ENCODE measurements at places on chromosomes 5 and 9.

DNA sequence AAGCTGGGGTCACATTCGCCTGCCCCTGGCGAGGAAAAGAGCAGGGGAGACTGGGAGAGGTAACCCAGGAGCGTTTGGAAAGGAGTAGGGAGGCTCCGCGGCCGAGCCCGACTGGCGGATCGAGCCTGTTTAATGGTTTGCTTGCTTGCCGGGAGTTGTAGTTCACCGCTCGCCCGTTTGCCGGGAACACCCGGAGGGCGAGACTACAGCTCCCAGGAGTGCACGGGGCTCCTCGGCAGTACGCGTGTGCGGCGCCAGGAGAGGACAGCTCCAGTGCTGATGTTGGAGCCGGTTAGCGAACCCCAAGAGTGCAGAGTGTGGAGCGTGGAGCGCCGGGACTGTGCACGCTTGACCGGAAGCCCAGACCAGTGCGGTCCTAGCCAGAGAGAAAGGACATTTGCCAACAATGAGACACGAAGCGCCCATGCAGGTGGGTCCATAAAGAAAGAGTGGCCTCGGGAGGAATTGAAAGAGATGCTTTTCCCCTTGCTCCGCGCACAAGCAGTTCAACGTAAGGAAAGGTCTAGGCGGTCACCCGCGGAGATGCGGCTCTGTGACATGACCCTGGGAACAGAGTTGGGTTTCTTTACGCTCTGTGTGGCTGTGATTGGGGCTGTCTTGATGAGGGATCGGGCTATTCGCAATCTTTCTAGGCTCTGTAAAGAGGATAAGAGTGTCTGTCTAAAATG, at the start of gene RAB3C:
RAB3C (plus strand) TSS at position 273 of the 689 bp plus-strand sequence; CDS start at position 407, 134 bp downstream.
- no peak within 1 kb of the TSS for H3K27ac ChIP-seq
- peaks cover 15% of the 10 kb centered on the region for H3K4me1 ChIP-seq
- peaks cover 40% of the 10 kb centered on the region for H3K27me3 ChIP-seq
- H3K36me3 ChIP-seq, result no peaks in the 10 kb centered on the region
- H3K4me3 ChIP-seq, result peak within 1 kb of the TSS; percentile 80
- DNase-seq, result peak; percentile 97

DNA sequence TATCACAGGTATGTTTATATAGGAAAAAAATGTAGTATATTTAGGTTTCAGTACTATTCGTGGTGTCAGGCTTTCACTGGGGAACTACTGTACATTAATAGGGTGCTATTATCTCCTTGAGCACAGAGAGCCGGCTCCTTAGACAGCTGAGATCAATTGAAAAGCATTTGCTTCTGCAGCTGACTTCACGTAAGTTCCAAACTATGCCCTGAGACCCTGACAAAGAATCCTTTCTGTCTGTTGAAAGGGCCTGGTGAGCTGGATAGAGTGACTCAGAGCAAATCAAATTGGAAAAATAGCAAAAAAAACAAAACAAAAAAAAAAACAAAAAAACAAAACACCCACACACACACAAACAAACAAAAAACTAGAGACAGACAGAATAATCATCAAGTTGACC, 652.0 kb downstream of the MTRR start:
- H3K4me1 ChIP-seq, result no peaks in the 10 kb centered on the region
- H3K36me3 ChIP-seq, result no peaks in the 10 kb centered on the region
- H3K4me3 ChIP-seq, result no peak overlapping the region

DNA sequence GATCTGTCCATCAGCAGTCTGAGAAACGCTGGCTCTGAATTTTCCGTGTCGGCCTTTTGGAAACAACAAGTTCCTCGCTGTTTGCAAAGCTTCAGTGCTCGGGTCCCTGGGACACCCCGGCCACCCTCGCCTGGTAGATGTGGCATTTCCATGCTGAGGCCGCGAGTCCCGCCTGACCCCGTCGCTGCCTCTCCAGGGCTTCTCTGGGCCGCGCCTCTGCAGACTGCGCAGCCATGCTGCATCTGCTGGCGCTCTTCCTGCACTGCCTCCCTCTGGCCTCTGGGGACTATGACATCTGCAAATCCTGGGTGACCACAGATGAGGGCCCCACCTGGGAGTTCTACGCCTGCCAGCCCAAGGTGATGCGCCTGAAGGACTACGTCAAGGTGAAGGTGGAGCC, 4.7 kb downstream of the NTNG2 start:
- peaks cover 8% of the 10 kb centered on the region for H3K4me1 ChIP-seq
- no peaks in the 10 kb centered on the region for H3K36me3 ChIP-seq
- H3K27ac ChIP-seq, result no peak overlapping the region
- H3K27me3 ChIP-seq, result peaks cover 49% of the 10 kb centered on the region
- no peak overlapping the region for H3K4me3 ChIP-seq

GRCh38 chr5:169569513-169569912, 14.1 kb upstream of the SPDL1 start:
- H3K36me3 ChIP-seq, result no peaks in the 10 kb centered on the region
- H3K27me3 ChIP-seq, result peaks cover 8% of the 10 kb centered on the region
- no peak for DNase-seq
- no peak overlapping the region for H3K27ac ChIP-seq

DNA sequence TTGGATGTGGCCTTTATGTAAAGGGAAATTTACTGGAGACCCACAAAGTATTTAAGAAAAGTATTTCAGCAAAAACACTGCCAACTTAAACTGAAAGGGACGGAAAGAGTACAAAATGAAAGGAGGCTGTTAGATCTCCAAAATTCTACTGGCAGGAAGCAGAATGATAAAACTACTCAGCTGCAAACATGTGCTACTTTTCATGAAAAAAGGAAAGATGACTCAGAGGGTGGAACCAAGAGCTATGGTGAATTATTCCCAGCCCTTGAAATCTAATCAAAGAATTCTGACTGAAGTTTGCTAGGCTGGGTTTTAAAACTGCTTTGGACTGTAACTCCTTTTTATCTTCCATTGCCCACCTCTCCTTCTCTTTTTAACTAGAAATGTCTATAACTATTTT, 58.6 kb upstream of the ZBED3 start:
- no peaks in the 10 kb centered on the region for H3K36me3 ChIP-seq
- no peaks in the 10 kb centered on the region for H3K27me3 ChIP-seq
- H3K4me1 ChIP-seq, result peaks cover 3% of the 10 kb centered on the region
- no peak overlapping the region for H3K27ac ChIP-seq
- no peak overlapping the region for H3K4me3 ChIP-seq
- DNase-seq, result peak; percentile 5

DNA sequence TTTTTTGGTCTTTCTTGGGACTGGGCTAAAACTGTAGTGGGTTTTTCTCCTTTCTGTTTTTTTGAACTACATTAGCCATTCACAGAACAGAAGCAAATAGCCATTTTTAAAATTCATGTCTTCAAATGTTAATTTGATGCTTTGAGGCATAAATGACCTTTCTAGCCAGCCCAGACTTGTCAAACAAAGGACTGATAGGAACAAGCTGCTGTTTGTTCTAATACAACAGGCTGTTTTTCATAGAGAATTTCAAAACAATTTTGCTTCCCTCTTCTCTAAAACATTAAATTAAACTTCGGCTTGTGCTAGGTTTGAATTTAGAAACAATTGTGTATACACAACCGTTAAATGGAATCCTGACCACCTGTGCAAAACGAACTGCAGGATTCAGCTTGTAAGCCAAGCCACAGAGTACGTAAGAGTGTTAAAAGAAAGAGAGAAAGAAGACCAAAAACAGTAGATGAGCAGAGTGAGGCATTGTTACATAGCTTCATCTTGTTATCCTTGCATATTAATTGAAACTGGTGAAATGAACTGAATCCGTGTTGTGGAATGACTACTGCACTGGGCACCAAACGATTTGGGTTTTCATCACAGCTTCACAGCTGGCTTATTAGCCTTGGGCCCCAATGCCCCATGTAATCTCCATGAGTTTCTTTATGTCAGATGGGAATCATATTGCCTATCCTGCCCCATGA, 100.0 kb downstream of the ZSWIM6 start:
- no peak overlapping the region for H3K27ac ChIP-seq
- H3K27me3 ChIP-seq, result no peaks in the 10 kb centered on the region
- peaks cover 7% of the 10 kb centered on the region for H3K4me1 ChIP-seq
- no peaks in the 10 kb centered on the region for H3K36me3 ChIP-seq
- DNase-seq, result no peak

Measured in endothelial cell of umbilical vein (primary cell).